ENCODE measurements at places on chromosomes 11 and 22. TPM values are rescaled to one million over a fixed set of nuclear protein-coding genes. Genes with fewer than 3 reads are reported as not detected.

Gene BRSK2
- polyA plus RNA-seq = 0.56 TPM

Gene FADD
- polyA plus RNA-seq = 22.5 TPM

- DNase-seq = no peak
These were observed 9.4 kb downstream of the SIDT2 start for GRCh38 chr11:117187799-117188481.

- peak; percentile 86 for DNase-seq
These were observed 51.3 kb upstream of the CD44 start for GRCh38 chr11:35087648-35088047.

- no peak for DNase-seq
These were observed 136.3 kb downstream of the PKNOX2 start for GRCh38 chr11:125300791-125301218.

Gene OR8G5
- not detected for polyA plus RNA-seq

- no peak for DNase-seq
These were observed 563 bp upstream of the ENDOD1 start for GRCh38 chr11:95088946-95089619.

Gene CD44
- polyA plus RNA-seq = 9.7 TPM

Gene CYB5R2
- 26.4 TPM for polyA plus RNA-seq

GRCh38 chr22:16970446-16970845 lies 37.6 kb downstream of the GAB4 start:
- DNase-seq = no peak

DNA sequence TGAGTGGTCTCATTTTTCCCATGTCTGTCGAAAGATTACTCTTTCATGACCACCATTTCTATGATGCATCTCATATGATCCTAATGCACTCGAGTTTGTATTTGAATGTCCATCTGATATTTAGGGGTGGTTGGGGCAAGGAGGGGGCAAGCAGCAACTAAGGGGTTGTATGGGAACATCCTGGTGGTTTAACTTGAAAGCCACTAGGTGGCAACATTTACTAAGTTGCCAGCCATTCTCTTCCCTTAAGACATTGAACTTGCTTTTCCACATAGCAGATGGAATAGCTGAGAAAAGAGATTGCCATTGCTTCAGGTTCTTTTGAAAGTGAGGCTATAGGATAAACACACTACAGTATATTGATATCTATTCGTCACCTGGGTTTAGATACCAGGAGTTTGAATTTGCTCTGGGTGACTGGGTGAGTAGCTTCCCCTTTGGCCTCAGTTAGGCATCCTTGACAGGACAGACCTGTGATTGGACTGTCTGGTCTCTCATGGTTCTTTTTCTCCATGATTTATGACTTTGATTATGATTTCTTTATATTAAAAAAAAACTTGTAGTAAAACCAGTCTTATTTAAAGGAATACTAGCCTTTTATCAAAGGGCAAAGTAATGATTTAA lies 32.4 kb downstream of the NF2 start:
- no peak for DNase-seq

Measured in renal cortex interstitium (tissue), 15 donors.